ENCODE measurements at places on chromosomes 6 and 20.

GRCh38 chr6:13848522-13849150, 34.3 kb upstream of the MCUR1 start:
- DNase-seq, result no peak

GRCh38 chr20:17622086-17622850, 52.4 kb downstream of the DSTN start:
- no peak for DNase-seq

- no peak for DNase-seq
Measured at GRCh38 chr6:67916399-67916798, 718.7 kb upstream of the ADGRB3 start.

DNA sequence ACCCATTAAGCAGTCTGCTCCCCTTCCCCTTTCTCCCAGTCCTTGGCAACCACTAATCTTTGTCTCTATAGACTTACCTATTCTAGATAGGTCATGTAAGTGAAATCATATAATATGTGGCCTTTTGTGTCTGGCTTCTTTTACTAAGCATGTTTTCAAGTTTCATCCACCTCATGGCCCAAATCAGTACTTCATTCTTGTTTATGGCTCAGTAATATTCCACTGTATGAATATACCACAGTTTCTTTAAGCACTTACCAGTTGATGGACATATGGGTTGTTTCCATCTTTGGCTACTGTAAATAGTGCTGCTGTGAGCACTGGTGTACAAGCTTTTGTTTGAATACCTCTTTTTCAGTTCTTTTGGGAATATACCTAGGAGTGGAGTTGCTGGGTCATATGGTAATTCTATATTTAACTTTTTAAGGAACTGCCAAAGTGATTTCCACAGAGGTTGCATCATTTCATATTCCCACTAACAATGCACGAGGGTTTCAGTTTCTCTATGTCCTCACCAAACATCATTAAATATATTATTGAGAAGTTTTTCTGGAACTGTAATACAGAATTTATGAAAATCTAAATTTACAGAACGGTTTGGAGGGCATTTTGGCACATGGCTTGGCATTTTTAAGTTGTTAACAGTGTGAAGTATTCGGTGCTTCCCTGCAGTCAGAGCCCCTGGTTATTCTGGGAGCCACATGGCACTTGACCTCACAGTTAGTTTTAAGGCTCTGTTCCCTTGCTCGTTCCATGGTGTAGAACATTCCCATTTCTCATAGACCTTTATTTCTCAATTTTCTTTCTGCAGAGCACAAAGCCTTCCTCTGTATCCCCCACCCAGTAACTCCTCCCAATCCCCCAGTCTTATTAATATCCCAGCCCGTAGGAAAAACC, 27.0 kb upstream of the DTNBP1 start:
- DNase-seq, result no peak

Measured in OCI-LY7 (cell line).